ENCODE measurements at places on chromosomes 4 and X. TPM values are rescaled to one million over a fixed set of nuclear protein-coding genes. Genes with fewer than 3 reads are reported as not detected.
A peak's percentile ranks its signal among the peaks of the same experiment; 100 is the strongest.

- DNase-seq = peak; percentile 80
These were observed 126.8 kb downstream of the IRF2 start for GRCh38 chr4:184347251-184348239.

DNA sequence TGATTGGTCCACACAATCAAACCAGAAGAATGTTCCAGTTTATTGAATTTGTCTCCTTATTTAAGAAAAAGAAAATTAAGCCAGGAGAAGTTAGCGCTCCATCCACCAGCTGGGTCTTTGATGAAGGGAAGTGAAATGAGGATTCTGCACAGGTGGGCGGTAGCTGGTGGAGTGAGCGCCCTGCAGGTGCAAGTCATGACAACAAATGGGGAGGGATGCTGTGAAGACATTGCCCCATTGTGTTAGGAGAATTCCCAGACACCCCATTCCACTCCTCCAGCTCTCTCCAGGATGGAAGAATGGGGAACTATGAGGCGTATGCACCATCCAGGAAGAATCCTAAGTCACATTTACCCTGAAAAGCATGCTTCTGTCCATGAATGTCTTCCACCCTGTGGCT is 22.9 kb downstream of the PLRG1 start:
- DNase-seq = no peak

- no peak for DNase-seq
These were observed 109.7 kb downstream of the NR3C2 start for GRCh38 chr4:148332486-148332885.

Gene HPF1
- 23.8 TPM for total RNA-seq

Gene BEX1
- total RNA-seq = 0.87 TPM

GRCh38 chr4:74013264-74013663 is 14.8 kb upstream of the CXCL5 start:
- DNase-seq = no peak

DNA sequence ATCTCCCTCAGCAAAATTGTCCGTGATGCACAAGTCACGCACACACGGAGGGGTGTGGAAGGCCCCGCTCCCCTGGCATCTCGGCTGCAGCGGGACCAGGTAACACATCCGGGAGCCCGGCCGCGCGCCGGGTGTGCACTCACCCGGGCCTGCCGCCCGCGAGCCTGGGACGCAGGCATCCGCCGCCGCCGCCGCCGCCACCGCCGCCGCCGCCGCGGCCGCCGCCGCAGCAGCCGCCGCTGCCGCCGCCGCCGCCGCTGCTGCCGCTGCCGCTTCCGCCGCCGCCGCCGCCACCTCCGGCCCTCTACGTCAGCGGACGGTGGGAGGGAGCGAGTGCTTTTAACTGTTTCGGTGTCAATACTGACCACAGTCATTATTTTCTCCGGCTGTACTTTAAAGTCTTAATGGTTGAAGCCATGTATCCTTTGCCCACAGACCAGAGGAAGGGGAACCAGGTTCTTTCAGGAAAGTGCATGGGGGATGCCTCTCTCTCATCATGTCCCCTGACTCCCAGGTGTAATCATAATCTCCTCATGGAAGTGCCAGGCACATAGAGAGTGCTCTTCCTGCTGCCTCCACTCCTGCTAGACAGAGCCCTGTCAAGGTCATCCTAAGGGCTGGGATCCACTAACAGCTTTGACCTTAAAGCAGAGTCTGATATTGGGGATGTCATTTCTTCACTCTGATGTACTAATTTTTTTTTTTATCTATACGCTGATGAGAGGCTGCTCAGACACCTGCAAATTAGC is 38.0 kb downstream of the MAGEE2 start:
- peak; percentile 44 for DNase-seq

GRCh38 chr4:8886612-8887406 is 15.2 kb upstream of the HMX1 start:
- no peak for DNase-seq

DNA sequence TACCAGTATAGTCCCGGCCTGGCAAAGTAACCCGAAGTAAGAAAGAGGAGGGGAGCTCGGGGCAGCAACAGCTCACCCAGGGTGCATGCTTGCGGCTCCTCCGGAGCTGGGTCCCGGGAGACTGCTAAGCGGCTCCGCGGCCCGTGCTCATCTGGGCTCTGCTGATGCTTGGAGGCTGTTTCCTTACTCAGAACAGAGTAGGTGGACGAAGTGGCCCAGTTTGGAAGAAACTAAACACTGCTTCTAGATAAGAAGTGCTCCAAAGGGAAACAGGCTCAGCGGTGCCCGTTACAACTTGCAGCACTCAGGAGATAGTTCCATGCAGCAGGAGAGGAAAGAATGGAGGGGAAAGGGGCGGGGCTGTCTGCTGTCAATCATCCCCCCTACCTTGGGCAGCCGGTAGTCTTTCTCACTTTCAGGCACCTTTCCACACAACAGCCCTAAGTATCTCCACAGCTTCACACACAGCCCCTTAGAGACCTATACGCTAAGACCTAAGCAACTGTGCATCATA is at the start of gene COL4A6:
Gene COL4A6 (minus strand): TSS at position 313 of the 514 bp plus-strand sequence. CDS start 226 bp downstream, at position 87.
- no peak for DNase-seq

DNA sequence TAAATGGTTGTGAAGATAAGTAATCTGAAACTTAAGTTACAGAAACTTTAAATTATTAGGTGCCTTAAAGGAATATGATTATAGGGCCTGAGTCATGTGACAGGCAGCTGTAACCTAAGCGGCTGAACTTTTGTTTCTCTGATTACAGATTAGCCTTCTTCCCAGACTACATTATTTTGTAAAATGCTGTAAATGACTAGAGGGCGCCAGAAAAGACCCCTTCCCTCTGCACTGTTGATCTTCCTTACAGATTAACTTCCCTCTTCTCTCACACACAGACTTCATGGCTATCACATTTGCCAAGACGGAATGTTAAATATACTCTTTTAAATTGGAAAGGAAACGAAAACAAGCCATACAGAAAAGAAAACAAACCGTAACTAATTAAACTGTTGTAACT is 96.6 kb downstream of the EVC2 start:
- no peak for DNase-seq

DNA sequence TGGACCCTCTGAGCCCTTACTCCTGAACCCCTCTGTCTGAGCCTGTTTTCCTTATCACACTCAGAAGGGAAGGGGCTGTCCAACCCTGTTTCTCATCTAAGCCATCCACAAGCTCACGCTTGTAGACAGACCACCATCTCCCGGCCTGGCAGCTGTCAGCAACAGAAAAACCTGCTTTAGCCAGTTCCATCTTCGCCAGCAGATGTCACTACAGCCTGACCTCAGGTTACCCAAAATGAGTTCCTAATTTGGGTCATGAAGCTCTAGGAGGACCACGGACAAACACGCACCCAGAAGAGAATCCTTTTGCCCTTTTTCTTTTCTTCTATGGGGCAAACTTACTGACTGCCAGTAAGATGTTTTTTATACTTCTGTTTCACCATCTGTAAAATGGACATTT is 445.4 kb downstream of the BCOR start:
- no peak for DNase-seq

- DNase-seq = no peak
These were observed 188.0 kb downstream of the STIM2 start for GRCh38 chr4:27048429-27049238.

DNA sequence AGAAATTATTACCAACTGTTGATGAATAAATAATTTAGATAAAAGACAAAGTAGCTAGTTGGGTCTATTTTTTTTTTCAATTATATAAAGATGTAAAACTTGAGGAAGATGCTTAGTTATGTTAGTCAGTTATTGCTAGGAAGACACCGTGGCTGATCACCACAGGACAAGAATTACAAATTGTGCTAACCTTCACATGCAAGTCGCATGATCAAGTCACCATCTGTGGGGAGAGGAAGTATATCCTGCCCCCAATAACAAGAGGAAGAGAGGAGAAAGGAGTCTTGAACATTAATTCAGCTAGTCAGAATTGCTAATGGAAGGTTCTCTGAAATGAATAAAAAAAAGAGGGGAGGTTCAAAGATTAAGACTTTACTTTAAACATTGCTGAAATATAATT is 52.3 kb downstream of the CPEB2 start:
- DNase-seq = no peak

GRCh38 chr4:8215001-8215427 is 15.9 kb downstream of the SH3TC1 start:
- peak; percentile 26 for DNase-seq
